ENCODE measurements at places on chromosomes 4 and X.

DNA sequence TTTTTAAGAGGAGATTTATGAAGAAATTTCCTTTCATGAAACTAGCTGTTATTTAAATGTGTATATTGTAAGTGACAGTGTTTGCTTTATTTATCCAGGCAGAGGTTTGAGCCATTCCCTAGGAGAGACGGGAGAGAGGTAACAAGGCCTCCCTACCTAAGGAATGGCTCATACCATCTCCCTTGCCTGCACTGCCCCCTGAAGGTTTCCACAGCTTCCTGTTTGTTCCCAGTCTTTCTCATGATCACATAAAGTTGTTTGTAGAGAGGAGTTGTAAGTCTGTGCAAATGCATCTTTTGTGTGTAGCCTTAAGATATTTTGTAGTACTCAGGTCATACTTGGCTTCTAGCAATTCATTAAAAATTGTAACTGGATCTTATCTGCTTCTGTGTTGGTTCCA is 1504.5 kb upstream of the PCDH10 start:
- no peak for DNase-seq

DNA sequence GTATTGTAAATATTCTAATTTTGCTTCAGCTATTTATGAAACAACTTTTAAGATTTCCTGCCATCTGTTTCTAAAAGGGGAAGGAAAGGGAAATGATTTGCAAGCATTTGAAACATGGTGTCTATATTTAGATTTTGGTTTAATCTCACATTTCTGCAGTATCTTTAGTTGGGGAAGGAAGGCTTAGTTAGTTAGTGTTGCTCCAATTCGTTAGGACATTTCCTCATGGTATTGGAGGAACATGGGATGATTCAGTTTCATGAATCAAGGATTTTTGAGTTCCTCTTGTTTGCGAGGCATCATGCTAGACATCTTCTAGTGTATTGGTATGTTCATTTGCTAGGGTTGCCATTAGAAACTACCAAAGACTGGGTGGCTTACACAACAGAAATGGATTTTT is 20.5 kb upstream of the TMEM192 start:
- DNase-seq: no peak

- DNase-seq: no peak
These were observed 320.5 kb upstream of the IGFBP7 start for GRCh38 chr4:57430726-57431125.

GRCh38 chr4:186730621-186731020 is 7.0 kb upstream of the FAT1 start:
- DNase-seq: no peak

GRCh38 chr4:82519072-82519471 is 42.7 kb downstream of the TMEM150C start:
- no peak for DNase-seq

- DNase-seq: no peak
These were observed 213.0 kb upstream of the FAT4 start for GRCh38 chr4:125101719-125102118.

DNA sequence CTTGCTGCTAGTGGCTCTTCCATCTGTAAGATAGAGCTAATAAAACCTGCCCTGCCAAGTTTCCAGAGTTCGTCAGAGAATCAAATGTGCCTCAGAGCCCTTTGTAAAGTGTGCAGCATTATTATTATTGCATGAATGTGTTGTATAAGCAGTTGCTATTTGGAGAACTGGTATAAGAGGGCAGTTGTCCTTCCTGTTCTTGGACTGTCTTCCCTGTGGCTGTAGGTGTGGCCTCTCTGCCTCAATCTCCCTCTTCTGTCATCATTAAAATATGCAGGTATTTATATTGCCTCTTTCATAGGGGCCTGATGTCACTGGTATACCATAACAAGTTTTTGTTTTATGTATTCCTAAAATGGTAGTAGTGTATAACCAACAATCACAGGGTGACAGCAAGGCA is 3.8 kb downstream of the MTM1 start:
- no peak for DNase-seq

- DNase-seq: no peak
These were observed 2.0 kb downstream of the PGK1 start for GRCh38 chrX:78105944-78106650.

GRCh38 chr4:121011138-121011537 is 61.2 kb downstream of the NDNF start:
- DNase-seq: no peak

- DNase-seq: no peak
These were observed 90.0 kb downstream of the MAOA start for GRCh38 chrX:43745938-43746721.

DNA sequence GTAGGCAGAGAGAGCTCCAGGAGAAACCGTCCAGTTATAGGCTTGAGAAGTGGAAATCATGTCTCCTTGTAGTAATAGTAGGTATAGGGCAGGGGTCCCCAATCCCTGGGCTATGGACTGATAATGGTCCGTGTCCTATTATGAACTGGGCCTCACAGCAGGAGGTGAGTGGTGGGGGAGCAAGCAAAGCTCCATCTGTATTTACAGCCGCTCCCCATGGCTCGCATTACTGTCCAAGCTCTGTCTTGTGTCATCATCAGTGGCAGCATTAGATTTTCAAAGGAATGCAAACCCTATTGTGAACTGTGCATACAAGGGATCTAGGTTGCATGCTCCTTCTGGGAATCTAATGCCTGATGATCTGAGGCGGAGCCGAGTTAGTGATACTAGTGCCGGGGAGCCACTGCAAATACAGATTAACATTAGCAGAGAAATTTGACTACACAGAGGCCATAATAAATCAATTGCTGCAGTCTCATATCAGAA is 67.6 kb downstream of the MRPL1 start:
- DNase-seq: no peak

- no peak for DNase-seq
These were observed 74.4 kb upstream of the ATP6AP2 start for GRCh38 chrX:40506201-40506985.

- peak; percentile 18 for DNase-seq
These were observed 254.7 kb downstream of the AFF2 start for GRCh38 chrX:148755111-148755510.

GRCh38 chrX:39296472-39296871 is 495.2 kb downstream of the MID1IP1 start:
- no peak for DNase-seq

DNA sequence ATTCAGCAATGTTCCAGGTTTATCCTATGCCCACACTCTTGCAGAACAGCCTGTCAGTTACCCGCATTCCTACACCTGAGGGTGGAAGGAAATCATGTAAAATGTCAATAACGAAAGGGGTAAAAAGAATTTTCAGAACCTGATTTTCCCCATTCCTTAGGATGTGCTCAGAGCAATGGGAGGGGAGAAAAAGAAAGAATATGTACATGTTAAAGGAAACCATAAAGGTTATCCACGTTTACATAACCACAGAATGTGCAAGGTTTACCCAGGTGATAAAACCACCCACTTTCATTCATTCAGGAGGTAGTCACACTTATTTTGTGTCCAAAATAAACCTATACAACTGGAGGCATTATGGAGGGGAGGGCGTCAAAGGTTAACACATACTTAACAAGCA is 335.5 kb downstream of the ZNF674 start:
- DNase-seq: no peak

- no peak for DNase-seq
These were observed 639.6 kb downstream of the ARAP2 start for GRCh38 chr4:35604724-35605123.

DNA sequence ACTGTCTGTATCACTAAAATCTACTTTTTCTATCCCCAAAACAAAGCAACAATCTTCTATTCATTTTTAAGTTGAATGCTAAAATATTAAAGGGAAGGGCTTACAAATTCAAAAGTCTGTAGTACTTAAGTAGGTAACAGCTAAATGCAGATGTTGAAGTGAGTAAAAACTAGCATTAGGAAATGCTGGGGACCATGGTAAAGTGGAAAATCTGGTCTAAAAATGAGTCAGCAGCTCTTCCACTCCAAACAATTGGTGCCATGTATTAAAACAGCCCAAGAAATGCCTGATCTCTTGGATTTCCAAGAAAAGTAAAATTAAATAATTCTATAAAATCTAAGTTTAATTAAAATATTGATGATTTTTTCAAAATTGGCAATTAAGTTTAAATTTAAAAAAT is 73.3 kb upstream of the PPP3CA start:
- DNase-seq: no peak

- DNase-seq: no peak
These were observed 1.4 kb downstream of the ELOVL6 start for GRCh38 chr4:110196871-110197528.

DNA sequence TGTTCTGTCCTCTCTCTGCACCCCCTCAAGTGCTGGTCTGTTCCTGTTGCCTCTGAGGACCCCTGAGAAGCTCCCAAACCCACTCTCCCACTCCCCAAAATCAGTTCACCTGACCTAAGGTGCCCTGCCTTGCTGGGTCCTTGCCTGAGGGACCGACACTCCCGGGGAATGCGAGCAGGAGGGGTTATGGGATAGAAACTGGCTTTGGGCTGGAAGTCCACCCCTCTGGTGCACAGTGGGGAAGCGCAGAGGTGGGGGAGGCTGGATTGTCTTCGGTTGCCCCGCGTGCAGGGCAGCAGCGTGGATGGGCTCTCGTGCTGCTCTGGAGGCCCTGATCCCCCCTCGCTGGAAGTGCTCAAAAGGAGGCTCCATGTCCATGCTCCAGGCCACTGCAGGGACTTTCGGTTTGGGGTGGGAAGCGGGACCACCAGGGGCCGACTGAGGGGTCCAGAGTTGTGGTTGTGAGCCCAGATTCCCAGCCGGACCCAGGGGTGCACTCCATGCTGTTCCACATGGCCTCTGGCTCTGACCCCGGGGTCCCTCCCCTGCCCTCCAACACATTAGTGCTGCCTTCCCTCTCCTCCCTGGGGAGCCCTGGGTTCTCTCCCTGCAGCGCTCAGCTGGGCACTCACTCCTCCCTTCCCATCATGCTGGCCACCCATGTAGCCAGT is 7.6 kb downstream of the SORCS2 start:
- no peak for DNase-seq

GRCh38 chr4:165201806-165202205 is 5.6 kb upstream of the KLHL2 start:
- DNase-seq: no peak

GRCh38 chr4:9833421-9833820 is 52.0 kb downstream of the DRD5 start:
- DNase-seq: no peak

DNA sequence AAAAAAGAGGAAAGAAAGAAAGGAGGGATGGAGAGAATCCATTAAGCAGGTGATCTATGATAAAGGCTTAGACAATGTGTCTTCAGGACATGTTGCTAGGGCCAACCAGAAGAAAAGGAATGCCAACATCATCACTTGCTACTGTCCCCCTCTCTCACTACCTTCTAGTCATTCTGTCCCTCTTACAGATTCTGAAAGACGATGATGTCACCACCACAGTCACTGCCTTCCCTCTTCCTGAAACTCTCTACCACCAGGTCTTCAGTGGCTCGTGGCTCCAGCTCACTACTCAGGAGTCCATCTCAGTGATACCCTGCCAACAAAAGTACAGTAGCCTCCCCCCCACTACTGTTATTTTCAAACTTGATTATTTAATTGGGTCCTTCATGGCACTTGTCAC is 64.0 kb downstream of the KCNIP4 start:
- DNase-seq: no peak

- DNase-seq: no peak
These were observed 65.9 kb downstream of the HHIP start for GRCh38 chr4:144711700-144712456.

- no peak for DNase-seq
These were observed 41.6 kb upstream of the TLR3 start for GRCh38 chr4:186027405-186027804.

DNA sequence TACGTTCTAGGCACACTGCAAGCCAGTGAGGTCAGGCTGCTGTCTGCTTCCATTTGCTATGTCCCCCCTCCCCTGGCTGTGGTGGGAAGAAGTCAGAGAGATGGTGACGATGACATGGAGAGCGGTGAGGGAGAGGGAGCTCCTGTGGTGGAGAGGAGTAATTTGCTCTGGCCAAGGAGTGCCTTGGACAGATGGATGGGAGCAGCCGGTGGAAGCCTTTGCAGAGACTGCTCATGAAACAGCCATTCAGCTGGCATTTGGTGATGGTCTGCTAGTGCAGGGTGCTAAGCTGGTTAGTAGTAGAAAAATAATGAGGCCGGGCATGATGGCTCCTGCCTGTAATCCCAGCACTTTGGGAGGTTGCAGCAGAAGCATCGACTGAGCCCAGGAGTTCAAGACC is 124.1 kb downstream of the FHDC1 start:
- no peak for DNase-seq

GRCh38 chr4:16942491-16942890 is 44.0 kb upstream of the LDB2 start:
- DNase-seq: no peak

- DNase-seq: no peak
These were observed 103.0 kb upstream of the KLF3 start for GRCh38 chr4:38560768-38561558.

GRCh38 chr4:44978020-44978419 is 251.7 kb upstream of the GNPDA2 start:
- DNase-seq: no peak

DNA sequence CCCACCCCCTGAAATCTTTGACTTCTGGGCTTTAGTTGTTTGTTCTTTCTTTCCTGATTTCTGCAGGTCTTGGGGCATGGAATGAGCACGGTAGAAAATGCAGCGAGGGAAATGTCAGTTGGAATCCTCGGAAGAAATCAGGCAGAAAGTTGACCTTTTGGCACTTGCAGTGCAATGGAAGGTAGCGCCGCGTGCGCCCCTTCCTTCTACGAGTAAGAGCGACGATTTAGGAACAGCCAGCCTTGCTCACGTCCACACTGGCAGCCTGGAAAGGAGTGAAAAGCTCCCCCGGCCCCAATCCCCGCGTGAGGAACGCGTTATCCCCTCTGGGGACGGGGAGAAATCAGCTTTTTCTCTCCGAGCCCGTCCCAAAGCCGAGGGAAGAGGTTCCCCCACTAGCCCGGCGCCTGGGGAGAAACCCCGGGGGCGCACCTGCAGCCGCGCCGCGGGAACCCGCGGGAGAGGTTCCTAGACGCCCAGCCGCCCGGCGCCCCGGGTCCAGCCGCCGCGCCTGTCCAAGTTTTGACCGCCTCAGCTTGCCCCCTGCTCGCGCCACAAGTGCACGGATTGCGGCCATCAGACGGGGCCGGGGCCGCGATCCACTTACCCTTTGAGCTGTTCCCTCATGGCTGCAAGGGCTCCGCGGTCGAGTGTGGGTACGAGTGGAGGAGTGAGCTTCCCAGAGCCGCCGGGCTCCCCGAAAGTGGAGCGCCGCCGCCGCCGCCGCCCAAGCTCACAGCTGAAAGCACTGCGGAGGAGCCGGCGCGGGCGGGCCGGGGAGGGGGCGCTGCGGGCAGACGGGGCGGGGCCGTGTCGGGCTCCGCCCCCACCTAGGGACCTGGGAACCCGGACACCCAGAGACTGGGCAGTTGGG is 194.6 kb upstream of the FTHL17 start:
- peak; percentile 24 for DNase-seq

GRCh38 chr4:184430163-184430562 is 44.2 kb downstream of the IRF2 start:
- DNase-seq: no peak

GRCh38 chr4:58357947-58358346 is 1247.8 kb upstream of the IGFBP7 start:
- DNase-seq: no peak

GRCh38 chr4:27381815-27382214 is 521.2 kb downstream of the STIM2 start:
- DNase-seq: peak; percentile 62

GRCh38 chrX:97790850-97791249 is 907.1 kb downstream of the RPA4 start:
- DNase-seq: no peak

- no peak for DNase-seq
These were observed 187.4 kb downstream of the SOX3 start for GRCh38 chrX:140317462-140317861.

- DNase-seq: no peak
These were observed 5.7 kb upstream of the AMELX start for GRCh38 chrX:11287505-11287904.

Data from NCI-H748 treated with DMSO at 0.1 percent for 48 hours (cell line).